ACHN (cell line): ENCODE measurements at places on chromosomes 16 and 17.

- no peak for DNase-seq
Observed at GRCh38 chr16:81891736-81892364, 112.8 kb downstream of the PLCG2 start.

- DNase-seq, result peak; percentile 62
Observed at GRCh38 chr16:30934827-30935557, 11.6 kb downstream of the FBXL19 start.

- no peak for DNase-seq
Observed at GRCh38 chr16:78791926-78792325, 692.5 kb downstream of the WWOX start.

DNA sequence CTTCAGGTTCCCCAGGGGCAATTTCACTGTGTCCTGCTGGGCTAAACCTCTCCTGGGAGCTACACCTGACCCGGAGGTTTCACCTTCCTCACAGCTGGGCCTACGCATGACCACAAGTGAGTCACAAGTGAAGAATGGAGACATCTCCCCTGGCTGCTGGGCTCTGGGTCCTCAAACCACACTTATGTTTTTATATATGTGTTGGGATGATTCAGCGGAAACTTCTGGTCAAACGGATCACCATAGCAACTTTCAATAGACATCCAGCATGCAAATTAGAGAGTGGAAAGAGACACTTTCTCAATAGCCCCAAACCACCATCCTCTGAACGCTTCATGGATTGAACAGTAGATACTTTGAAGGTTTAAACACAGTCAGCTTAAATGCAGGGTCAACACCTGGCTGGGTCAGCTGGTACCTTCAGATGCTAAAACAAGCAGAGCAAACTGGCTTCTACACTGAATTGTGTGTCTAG, 28.0 kb upstream of the MAF start:
- DNase-seq, result no peak

- no peak for DNase-seq
Observed at GRCh38 chr17:74181341-74181740, 22.1 kb upstream of the RPL38 start.
